ENCODE measurements at places on chromosomes 2 and 18.

GRCh38 chr18:33835419-33835818 is 257.4 kb downstream of the ASXL3 start:
- no peak for DNase-seq

DNA sequence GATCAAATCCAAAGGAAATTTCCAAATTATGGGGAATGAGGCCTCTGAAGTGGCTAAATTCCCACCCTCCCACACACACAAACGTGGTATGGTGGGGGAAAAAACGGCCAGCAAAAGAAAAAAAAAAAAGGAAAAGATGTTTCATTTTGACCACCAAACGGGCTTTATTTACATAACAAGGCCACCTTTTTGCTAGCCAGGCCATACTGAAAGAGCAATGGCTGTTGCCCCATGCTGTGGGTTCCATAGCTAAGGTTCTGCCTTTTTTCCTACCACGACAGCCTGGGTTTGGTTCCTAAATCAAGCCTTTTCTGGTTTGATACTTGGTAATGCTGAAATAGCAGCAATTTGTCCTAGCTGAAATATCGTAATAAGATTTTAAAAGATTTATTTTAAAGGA is 14.0 kb upstream of the IL1B start:
- DNase-seq = no peak

GRCh38 chr2:36294316-36294721 is 61.3 kb upstream of the CRIM1 start:
- DNase-seq = no peak

DNA sequence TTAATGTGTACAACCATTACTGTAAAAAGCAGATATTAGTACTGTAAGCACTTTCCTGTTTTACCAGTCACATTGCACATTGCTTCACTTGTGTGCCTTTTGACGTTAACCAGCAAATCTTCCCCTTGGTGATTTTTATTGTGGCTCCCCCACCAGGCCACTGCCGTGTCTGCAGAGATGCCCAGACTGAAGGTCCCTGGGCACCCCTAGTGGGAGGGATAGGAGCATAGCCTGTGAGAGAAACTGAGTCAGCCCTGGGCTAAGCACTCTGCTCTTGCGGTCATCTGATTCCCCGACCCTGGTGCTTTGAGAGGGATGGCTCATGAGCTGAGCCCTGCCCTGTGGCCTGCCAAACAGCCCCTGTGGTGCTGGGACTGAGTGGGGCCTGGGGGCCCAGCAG is 73.4 kb downstream of the INPP4A start:
- no peak for DNase-seq

DNA sequence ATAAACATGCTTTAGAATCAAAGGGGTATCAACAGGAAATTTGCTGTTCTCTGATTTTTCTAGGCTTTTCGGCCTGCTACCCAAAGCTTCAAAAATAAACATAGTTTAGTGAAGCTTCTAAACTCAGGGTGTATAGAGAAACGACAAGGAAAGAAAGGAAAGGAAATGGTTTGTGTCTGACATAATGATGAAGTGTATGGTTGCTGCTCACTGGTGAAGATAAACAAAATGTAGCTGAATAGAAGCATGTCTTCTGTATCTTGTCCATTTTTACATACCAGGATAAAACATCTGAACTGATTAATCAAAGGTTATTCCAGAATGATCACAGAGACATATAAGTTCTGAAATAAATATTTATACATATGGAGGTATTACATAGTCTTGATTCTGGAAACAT is 1324.6 kb upstream of the NRXN1 start:
- DNase-seq = no peak

DNA sequence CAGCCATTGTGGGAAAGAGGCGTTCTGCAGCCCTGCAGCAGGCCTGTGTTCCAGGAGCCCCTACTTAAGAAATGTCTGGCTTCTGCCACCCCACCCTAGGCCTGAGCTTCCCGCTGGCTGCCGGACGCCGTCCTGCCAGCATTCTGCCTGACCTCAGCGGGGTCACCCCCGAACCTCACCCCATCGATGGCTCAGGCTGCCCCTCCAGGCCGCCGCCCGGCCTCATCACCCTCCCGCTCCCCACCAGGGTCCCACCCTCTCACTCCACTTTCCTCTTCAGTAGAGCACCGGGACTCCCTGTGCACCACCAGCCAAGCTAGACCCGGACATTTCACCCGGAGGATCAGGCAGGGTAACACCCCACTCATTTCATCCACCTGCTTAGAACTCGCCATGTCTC is 73.6 kb upstream of the SALL3 start:
- no peak for DNase-seq

Data from fibroblast of gingiva (primary cell).